Fibroblast of skin of abdomen (primary cell): ENCODE measurements at places on chromosomes 6 and 20.
A peak's percentile ranks its signal among the peaks of the same experiment; 100 is the strongest.

DNA sequence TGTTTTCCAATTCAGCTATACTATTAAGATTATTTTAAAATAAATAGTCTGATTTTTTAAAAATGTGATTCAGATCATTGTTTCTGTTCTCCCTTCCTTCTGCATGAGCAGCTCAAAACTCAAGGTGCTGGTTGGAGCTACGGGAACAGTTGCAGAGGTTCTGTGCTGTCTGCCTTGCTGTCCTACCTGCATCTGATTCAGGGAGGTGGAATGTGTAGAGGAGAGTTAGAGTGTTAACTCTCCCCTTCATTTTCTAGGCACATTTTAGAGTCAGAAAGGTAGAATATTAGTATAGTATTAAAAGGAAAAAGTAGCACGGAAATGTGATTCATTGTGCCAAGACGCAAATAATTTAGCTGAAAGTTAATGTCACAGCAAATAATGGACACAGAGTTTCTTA lies 188.1 kb upstream of the SLC35B3 start:
- DNase-seq = no peak

DNA sequence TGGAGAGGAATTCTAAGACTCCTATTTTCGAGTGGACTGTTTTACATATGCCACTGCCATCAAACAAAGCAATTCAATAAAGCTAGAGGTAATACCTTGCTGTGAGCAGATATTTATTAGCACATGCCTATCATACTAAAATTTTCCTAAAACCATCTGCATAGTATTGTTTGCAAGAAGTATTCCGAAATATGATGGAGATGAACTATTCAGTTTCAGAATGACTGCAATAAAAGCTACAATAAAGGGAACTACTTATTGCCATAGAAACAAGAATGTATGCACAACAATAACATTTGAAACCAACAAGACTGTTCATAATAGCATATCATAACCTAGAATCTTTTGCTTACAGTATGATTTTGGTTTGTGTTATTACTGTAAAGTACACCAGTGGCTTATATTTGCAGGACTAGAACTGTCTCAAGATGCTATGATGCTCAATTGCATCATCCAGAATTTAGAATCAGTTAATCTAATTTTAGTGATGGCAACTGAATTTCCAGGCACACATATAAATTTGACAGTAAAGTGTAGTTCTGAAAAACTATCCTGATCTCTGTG lies 144.3 kb downstream of the GRIK2 start:
- DNase-seq = peak; percentile 12

- DNase-seq = no peak
Observed at GRCh38 chr20:21046413-21047070, 59.6 kb downstream of the LINC00237 start.

DNA sequence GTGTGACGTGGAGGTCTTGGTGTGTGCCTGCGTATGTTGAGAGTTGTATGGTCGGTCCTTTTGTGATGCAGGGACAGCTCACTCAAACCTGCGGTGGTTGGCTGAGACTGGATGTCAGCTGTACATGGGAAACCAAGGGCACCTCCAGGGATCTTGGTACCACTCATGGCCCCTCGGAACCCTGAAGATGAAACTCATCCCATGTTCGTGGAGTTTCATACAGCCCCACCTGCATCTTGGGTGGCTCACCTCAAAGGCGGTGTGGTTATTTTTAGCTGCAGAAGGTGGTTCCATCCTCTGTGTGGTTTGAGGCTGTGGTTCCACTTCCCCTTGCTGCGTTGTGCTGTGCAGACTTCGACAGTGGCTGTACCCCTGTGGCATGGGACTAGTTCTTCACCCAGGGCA lies 52.6 kb upstream of the SLC22A1 start:
- no peak for DNase-seq

GRCh38 chr6:129398764-129399163 lies 311.2 kb downstream of the ARHGAP18 start:
- no peak for DNase-seq

DNA sequence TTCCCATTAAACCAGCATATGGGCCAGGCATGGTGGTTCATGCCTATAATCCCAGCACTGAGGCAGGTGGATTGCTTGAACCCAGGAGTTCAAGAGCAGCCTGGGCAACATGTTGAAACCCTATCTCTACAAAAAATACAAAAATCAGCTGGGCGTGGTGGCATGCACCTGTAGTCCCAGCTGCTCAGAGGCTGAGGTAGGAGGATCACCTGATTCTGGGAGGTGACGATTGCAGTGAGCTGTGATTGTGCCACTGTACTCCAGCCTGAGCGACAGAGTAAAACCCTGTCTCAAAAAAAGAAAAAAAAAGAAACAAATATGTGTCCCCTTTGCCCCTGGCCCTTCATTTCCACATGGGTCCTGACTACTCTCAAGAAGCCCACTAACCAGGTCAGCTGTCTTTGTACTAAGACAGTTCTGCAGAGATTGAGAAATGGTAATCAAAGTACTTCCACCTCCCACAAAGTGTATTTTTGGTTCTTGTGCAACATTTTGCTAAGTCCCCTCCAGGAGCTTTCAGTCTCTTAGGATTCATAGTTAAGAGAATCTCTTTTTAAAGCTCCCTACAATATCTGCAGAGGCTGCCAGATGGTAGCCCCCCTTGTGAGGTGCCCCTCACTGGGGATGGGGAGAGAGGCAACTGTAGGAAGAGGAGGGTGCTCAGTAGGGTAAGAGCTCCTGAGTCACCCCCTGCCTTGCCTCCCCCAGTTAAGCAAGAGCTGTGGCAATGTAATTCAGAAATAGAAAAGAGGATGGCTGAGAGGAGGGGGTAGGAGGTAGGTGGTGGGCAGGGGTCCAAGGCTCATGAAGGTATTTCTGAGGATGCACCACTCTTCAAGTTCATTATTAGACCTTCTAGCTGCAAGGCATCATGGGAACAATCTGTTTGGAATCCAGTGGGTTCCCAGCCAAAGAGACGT lies 16.5 kb upstream of the WFDC2 start:
- no peak for DNase-seq

DNA sequence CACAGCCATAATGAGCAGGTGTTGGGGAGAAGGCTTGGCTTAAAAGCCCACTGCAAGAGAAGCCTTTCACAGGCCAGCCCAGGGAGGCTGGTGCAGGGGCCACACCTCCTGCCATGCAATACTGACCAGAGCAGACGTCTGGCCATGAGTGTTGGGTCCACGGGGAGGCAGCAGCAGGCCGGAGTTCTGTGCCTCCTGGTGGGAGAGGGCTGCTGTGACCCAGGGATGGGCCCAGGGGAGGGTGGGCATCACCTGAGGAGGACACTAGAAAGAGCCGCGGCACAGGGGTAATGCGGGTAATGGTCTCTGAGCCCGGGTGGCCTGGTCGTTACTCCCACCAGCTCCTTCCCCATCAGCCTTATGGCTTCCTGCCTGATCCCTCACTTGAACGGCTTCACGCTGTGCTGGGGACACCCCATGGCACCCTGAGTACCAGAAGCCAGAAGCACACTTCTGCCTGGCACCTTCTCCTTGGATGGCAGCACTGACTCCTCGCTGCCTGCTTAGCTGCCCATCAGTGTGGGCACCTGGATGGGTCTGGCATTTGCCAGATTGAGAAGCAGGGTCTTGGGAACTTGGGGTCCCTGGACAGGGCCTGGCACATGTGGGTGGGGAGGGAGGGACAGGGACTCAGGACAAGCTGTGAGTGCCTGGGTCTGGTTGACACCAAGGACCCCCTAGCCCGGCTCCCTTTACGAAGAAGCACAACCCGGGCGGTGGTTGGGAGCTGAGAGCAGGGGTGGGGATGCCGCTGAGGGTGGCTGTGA lies 108.8 kb downstream of the ASXL1 start:
- no peak for DNase-seq

GRCh38 chr6:90715093-90715655 lies 128.3 kb upstream of the MAP3K7 start:
- DNase-seq = peak; percentile 27

DNA sequence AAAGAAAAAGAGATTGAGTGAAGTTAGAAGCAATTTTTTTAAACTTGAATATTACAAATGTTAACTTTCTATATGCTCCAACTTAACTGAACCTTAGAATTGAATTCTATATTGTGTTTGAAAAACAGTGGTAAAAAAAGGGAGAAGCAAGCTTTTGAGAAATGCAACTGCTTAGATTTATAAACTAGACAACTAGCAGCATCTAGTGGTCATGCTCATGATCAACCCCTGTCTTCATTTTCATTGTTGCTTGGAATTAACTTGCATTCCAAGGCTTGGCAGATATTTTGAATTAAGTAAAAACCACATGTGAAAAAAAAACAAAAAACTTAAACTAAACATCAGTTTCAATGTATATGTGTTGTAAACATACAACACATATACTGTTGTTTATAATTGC lies 113.1 kb downstream of the C6orf58 start:
- peak; percentile 17 for DNase-seq

- peak; percentile 72 for DNase-seq
Observed at GRCh38 chr6:132199343-132199742, 201.9 kb downstream of the MOXD1 start.

DNA sequence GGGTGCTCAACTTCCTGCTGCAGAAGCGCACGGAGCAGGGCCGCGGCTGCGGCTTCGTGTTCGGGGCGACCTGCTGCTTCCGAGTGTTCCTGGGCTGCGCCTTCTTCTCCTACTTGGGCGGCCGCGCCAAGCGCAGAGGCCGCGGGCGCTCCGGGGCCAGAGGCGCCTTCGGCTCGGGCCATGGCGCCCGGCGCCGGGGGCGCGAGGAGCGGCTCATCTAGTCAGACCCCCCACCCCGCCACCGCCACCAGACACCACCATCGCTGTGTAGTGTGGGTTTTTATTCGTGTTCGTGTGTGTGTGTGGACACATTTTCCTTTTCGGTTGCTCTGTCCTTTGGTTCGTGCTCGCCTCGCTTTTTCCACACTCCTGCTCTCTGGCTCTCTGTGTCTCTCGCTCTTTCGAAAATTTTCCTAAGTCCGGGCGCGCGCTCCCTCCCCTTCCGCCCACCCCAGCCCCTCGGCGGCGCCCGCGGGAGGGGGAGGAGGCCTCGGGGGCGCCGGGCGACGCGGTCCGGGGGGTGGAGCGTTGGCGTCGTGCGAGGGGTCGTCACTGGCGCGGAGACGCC lies 38.1 kb downstream of the GNAS start:
- DNase-seq = peak; percentile 90

DNA sequence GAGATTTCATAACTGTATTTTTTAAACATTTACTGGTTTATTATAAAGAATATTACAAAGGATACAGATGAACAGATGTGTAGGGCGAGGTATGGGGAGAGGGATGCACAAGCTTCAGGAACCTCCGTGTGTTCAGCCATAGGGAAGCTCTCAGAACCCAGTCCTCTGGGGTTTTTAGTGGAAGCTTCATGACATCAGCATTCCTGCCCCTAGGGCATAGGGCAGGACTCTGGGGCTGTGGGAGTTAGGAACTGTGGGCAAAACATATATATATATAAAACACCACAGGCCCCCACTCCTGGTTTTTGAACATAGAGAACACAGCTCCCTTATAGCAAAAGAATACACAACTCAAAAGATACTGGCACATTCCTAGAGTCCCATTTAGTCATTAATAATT lies 21.9 kb downstream of the EFCAB8 start:
- DNase-seq = no peak

DNA sequence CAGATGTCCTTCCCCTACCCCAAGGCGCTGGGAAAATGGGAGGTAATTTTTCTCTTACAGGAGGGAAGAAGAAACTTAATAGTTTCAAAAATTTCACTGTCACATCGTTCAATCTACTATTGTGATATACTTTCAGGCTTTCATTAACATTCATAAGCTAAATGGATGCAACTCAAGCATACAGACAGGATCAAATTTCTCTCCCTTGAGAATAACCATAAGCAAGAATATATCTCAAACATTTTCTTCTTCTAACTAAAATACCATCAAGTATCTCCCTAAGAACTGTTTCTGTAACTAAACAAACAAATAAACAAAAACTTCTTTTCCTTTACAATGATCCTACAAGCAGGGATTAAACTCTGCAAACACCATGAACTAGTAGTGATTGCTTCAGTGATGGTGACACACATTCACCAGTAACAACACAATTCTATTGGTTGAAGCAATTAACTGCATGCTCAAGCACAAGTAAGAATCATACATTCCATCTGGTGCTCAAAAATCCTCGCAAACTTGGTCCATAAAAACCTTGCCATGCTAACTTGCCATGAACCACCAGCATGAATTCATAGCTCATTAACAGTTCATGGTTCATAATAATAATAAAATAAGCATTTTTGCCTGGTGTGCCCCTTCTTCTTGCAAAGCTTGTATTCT lies 183.8 kb downstream of the PTPRK start:
- DNase-seq = no peak

DNA sequence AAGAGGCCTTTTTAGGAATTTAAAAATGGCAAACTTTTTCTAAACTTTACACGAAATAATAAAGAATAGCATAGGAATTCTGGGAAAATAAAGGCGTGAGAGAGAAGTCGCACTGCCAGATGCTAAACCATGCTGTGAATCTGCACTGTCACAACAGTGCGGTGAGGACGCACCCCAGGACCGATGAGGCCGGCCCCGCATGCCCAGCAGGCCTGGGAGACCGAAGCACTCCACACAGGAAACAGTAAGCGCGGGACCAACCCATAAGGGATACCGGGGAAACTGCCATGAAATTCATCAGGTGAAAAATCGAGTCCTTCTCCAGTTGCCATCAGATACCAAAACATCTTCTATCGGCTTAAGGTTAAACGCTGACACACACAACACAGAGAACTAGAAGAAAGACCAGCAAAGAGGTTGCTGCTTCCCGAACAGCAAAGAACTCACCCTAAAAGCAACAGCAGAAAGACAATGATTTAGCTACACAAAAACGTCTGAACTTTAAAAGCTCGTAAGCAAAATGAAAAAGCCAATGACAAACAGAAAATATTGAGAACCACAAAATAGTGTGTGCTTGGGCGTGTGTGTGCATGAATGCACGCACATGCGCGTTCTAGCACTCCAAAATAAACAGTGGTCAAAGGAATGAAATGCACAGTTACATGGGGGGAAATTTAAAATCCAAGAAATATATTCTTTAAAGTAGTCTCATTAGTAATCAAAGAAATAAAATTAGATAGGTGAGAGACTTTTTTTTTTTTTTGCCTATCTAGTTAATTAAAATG lies 15.4 kb downstream of the RAMACL start:
- no peak for DNase-seq

DNA sequence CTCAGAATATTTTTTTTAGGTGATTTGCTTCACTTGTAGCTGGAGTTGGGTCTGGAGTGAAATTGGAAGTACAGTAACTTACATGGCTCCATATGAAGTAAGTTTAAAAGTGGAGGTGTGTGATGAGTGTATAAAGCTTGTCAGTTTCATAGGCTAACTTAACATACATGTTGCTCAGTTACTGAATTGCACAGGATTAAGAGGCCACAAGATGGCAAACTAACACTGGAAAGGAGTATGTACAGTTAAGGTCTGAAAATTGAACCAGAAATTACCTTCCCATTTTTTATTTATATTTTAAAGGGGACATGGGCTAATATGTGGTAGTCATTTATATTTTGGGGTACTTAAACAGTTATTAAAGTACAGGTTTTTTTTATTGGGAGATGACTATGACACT lies 45.3 kb upstream of the SMIM8 start:
- no peak for DNase-seq
